H4 (cell line): ENCODE measurements at places on chromosomes 4 and X. TPM values are rescaled to one million over a fixed set of nuclear protein-coding genes. Genes with fewer than 3 reads are reported as not detected.

GRCh38 chr4:69549651-69550050 is 53.9 kb upstream of the UGT2B4 start:
- DNase-seq: no peak

DNA sequence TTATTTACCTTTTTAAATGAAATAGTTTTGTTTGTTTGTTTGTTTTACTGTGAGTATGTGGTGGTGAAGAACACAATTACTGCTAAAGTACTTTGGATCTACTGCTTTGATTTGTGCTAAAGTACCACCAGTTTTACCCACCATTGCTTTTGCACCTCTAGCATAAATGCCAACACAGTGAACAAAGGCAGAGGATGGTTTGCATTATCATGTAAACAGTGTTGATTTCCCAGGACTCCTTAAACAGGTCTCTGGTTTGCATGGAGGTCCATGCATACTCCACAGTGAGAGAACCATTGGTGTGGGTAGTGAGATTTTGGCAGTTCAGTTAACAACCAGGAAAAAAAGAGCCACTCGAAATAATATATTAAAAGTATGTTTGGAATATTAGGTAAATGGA is 11.0 kb downstream of the FAT4 start:
- DNase-seq: no peak

- no peak for DNase-seq
These were observed 25.6 kb downstream of the CHM start for GRCh38 chrX:86021652-86022289.

GRCh38 chrX:10566716-10567097 is 53.7 kb downstream of the MID1 start:
- DNase-seq: no peak

- DNase-seq: no peak
These were observed 37.9 kb downstream of the RAB40AL start for GRCh38 chrX:102975016-102975415.

Gene SLC25A14
- total RNA-seq: 16.7 and 30.6 TPM in 2 replicates

- DNase-seq: no peak
These were observed 85.0 kb downstream of the ALPK1 start for GRCh38 chr4:112381996-112382692.

DNA sequence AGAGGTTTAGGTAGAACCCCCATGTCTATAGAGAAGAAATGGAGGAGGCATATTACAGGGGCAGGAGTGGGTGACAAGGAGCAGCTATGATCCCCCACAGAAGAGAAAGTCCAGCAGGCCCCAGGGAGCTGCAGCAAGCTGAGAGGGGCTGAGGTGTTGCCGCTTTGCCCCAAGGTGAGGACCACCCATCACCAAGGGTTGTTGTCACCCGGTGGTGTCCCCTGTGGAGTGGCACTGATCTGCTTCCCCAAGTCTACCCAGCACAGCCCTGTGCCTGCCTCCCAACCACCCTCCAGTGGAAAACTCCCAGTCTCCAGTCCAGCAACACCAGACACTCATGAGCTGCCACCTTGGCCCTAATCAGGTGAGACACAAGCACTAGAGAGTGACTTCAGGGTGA is 149.3 kb upstream of the NOCT start:
- no peak for DNase-seq

GRCh38 chrX:44890247-44890646 is 17.3 kb downstream of the KDM6A start:
- DNase-seq: no peak

Gene TRAPPC11
- 21.3 and 48.7 TPM in 2 replicates for total RNA-seq

DNA sequence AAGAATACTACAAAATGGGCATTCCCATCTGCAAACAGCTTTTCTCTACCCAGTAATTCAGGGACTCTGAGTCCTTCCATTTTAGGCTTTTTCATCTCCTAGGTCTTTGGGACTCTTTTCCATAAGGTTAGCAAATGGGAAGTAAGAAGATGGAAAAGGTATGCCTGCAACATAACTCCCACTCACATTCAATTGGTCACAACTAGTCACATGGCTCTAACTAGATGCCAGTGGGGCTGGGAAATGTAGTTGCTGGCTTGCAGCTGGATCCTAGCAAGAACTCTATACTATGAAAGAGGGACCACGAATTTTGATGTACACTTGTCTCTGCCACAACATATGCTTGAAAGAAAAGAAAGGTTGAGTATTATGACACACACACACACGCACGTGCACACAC is 954.9 kb upstream of the FTHL17 start:
- no peak for DNase-seq

DNA sequence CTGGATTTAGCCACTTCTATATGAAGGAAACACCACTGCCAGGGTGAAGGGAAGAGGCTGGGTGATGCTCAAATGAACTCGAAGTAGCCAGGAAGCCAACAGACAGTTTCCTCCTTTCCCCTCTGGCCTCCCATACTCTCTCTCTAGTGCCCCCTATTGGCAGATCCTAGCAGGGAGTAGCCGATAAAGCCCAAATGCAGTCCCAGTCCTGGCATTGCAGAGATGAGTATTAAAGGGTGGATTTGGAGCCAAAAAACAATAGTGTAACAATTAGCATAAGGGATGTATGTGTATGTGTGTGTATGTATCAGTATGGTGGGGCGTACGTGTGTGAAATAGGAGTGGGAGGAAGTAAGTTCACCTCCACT is 213.8 kb upstream of the LDB2 start:
- DNase-seq: peak; percentile 49

- DNase-seq: no peak
These were observed 27.9 kb downstream of the RAB40AL start for GRCh38 chrX:102964940-102965339.

DNA sequence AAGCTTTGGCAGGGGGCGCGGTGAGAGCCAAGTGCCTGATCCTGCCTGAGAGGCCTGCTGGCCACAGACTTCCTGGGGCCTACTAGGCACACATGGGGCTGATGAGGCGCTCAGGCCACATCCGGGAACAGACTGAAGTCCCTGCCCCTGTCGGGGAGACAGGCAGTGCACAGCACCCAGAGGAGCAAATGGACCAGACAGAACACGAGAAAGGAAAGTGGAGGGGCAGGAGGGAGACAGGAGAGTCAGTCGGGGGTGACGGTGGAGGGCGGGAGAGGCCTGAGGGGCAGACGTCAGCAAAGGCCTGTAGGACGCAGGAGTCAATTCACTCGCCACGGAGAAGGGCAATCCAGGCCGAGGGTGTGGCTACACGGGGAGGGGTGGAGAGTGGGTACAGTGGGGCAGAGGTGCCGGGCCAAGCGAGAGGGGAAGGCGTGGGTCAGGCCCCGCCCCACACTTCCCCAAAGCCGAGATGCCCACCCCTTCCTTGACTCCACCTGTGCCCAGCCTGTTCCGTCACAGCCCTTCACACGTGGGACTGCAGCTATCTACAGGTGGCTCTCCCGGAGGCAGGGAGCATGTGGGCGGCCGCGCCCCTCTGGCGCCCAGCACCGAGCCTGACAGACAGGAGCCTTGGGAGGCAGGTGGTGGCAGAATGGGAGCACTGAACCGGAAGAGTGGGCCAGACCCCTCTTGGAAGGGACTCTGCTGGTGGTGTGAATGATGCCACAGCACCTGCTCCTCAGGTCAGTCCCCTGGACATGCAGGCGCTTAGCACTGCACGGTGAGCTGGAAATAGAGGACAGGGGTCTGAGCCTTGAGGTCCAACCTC is 20.5 kb downstream of the NOP14 start:
- DNase-seq: no peak

DNA sequence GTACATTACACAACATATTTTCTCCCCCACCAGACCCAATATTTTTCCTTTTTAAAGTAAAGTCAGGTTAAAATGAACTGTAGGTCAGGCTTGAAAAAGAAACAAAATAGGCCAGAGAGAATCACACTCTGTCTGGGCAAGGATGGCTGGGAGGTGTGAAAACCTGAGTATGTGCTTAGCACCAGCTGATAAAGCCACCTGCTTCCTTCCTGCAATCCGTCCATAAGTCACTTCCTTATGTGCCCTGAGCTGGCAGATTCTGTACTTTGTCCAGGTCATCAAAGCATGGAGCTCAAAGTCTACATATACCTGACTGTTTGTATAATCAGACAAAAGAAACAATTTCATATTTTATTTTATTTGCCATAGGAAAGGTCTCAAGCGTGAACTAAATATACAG is 37.7 kb downstream of the ANTXR2 start:
- DNase-seq: no peak

DNA sequence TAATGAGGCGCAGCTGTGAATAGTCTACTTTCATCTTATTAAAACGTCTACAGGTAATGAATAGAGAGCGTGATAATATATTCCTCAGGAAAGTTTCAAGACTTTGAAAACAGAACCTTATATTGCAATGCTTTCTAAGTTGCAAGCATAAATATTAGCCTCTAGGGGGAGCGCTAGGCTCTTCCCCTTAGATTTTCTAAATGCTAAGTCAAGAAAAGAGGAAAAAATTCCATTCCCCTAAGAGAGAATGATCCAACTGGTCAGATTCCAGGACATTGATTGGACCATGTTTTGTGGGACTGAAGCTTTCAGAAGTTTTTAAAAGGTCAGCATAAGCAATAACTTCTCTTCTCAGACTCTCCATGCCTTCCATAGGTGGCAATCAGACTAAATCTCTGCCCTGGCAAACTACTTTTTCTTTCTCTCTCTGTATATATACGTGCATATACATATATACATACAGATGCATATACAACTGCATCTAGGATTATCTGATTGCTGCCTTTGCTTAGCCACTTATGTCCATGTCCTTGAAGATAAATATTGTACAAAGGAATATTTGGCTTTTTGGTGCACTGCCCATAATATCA is 492.9 kb downstream of the INPP4B start:
- DNase-seq: peak; percentile 36

Gene CCDC149
- 3.3 and 5.7 TPM in 2 replicates for total RNA-seq

DNA sequence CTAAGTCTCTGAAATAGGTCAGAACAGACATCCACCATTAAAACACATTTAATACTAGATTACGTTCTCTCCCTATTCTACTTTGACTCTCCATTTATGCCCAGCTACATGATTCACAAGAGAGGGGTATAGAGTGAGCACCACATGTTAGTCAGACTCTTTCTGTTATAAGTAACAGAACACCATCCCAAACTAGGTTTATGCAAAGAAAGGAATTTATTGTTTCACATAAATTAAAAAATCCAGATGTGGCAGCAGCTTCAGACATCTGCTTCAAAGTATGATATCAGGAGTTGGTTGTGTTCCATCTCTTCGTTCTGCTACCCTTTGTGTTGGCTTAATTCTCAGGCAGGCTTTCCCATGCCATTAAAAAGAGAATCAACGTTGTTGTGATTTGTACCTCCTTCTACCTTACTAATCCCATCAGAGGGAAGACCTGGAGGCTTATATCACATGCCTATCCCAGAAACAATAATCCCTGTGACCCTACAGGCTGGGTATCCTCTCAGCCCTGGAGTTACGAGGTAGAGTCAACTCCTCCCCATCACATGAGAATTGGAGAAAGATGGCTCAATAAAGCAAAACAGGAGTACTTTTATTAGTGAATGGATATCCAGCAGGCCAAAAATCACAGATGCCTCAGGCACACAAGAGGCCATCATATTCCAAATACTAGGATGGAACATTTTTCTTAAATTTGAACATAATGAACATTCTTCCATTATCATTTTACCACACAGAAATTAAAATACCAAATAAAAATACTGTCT is 163.2 kb downstream of the SLC7A11 start:
- no peak for DNase-seq

DNA sequence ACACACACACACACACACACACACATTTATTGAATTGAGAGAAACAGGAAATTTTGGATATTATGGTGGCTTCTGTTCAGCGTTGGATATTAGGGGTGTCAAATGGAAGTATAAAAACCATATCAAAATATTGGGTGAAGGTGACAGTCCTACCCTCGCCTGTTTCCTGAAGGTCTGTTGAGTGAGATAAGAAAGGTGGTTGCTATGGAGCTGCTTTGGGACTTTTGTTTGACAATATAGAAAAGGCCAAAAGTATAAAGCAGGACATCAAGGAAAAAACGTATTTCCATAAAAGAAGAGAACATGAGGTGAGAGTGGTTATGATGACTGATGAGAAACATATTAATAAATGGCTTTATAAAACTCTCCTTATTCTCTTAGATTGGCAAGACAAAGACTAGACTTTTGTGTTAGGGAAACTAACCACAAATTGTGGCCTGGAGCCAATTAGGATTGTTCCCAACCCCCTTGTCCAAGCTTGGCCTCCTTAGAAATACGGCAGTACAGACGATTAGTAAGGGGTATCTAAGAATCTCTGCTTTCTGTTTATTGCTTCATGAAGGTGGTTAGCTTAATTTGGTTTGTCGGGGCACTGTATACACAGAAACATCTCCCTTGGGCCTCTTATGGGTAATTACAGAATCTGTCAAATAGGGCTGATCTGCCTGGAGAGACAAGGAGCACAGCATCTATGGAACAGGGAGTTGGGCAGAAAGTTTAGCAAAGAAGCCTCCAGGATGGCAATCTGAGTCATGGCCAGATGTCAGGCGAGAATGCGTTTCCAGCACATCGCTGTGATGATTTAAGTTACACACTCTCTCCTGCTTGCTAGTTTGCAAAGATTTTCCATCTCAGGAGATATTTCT is 198.0 kb downstream of the CBR4 start:
- peak; percentile 51 for DNase-seq

Gene CPZ
- total RNA-seq: 1.2 and 1.6 TPM in 2 replicates

- DNase-seq: no peak
These were observed 17.0 kb downstream of the TSPAN5 start for GRCh38 chr4:98641376-98641775.

DNA sequence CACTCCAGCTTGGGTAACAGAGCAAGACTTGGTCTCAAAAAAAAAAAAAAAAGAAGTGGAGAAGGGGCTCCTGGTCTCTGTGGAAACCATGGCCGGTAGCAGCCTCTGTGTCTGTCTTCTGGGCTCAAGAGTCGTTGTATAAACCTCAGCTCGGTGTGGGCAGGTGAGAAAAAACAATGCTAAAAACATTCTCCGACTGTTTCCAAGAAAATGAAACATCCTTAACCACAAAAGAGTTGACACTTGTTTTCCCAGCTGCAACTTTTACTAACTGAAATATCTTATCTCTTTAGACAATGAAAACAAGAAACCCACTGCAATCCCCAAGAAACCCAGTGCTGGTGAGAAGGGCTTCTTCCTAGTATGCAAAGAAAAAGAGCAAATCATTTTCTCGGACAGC is 26.2 kb downstream of the CD99 start:
- DNase-seq: no peak

DNA sequence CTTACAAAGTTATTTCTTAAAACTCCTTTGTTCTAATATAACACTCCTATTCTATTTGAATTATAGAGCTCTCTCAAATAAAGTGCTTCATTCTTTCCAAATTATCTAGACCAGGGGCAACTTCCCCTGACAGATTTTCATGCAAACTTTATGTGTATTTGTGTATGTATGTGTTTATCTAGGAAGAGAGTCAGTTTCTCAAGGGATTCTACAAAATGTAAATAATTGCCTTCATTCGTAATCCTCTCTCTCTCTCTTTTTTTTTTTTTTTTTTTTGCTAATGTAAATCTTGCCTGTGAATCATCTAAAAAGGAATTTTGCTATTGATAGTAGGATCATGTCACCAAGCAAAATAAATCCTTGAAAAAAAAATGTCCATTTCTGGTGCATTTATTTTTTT is 38.9 kb upstream of the RBPJ start:
- DNase-seq: no peak

Gene AMBN
- total RNA-seq: 0.19 TPM in 1 of 2 replicates, not detected in the other

Gene MAP7D2
- 0.45 and 0.89 TPM in 2 replicates for total RNA-seq

GRCh38 chrX:68929332-68930150 is 100.7 kb downstream of the EFNB1 start:
- peak; percentile 84 for DNase-seq
